ENCODE measurements at places on chromosomes 13 and 19. TPM values are rescaled to one million over a fixed set of nuclear protein-coding genes. Genes with fewer than 3 reads are reported as not detected.

ANGPTL8 gene
- not detected for total RNA-seq

CD37 gene
- 59.0 TPM for total RNA-seq

C5AR1 gene
- total RNA-seq: 28.3 TPM

LGI4 gene
- total RNA-seq: 2.5 TPM

- H3K27me3 ChIP-seq: no peaks in the 10 kb centered on the region
- H3K27ac ChIP-seq: peak overlapping the region; percentile 92
- peak overlapping the region; percentile 99 for H3K4me3 ChIP-seq
- peaks cover 56% of the 10 kb centered on the region for H3K4me1 ChIP-seq
- DNase-seq: peak; percentile 85
- no peaks in the 10 kb centered on the region for H3K36me3 ChIP-seq
Observed at GRCh38 chr19:18519962-18520847, 1.7 kb downstream of the ELL start.

GRCh38 chr13:24271601-24272451, 37.6 kb upstream of the C1QTNF9 start:
- peak overlapping the region; percentile 34 for H3K4me3 ChIP-seq
- DNase-seq: peak; percentile 88
- H3K27me3 ChIP-seq: no peaks in the 10 kb centered on the region
- H3K4me1 ChIP-seq: peaks cover 92% of the 10 kb centered on the region
- peak overlapping the region; percentile 95 for H3K27ac ChIP-seq
